ENCODE measurements at places on chromosomes 12 and 14.

- DNase-seq = no peak
Observed at GRCh38 chr14:95258156-95258555, 61.6 kb downstream of the CLMN start.

- DNase-seq = no peak
Observed at GRCh38 chr14:99534863-99535262, 53.7 kb downstream of the CCNK start.

GRCh38 chr12:121238604-121239350 lies 28.8 kb downstream of the P2RX4 start:
- no peak for DNase-seq

DNA sequence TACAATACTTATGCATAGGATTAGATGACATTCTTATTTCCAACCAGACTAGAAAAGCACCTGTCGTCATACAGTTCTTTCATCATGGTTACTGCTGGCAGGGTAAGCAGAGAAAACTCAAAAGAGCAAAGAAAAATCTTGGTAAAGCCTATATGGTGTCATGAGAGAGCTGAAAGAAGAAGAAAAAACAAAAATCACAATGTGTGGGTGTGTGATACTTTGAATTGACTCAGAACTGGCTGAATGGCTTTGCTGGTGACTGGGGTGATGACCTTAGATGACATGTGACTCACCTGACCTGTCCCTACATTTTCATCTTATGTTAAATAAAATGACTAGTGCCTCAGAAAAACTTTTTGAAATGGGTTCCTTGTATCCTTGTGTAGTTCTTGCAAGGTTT lies 278.1 kb upstream of the LMO3 start:
- no peak for DNase-seq

DNA sequence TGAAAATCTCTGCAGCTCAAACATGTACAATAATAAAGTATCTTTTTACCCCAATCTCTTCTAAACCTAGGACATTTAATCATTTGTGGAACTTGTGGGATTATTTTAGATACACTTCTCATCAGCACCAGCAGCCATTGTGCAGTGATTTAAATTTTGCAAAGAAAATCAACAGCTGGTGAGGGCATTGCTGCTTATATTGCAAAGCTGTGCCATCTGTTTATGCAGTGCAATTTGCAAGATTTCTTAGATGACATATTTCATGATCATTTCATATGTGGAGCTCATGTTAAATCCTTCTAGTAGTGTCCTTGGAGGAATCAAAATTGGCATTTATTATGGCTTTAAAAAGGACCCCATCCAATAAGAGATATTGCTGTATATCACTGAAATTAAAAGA lies 320.7 kb downstream of the BTG1 start:
- DNase-seq = no peak

GRCh38 chr14:100362311-100362927 lies 39.3 kb downstream of the SLC25A47 start:
- DNase-seq = no peak

DNA sequence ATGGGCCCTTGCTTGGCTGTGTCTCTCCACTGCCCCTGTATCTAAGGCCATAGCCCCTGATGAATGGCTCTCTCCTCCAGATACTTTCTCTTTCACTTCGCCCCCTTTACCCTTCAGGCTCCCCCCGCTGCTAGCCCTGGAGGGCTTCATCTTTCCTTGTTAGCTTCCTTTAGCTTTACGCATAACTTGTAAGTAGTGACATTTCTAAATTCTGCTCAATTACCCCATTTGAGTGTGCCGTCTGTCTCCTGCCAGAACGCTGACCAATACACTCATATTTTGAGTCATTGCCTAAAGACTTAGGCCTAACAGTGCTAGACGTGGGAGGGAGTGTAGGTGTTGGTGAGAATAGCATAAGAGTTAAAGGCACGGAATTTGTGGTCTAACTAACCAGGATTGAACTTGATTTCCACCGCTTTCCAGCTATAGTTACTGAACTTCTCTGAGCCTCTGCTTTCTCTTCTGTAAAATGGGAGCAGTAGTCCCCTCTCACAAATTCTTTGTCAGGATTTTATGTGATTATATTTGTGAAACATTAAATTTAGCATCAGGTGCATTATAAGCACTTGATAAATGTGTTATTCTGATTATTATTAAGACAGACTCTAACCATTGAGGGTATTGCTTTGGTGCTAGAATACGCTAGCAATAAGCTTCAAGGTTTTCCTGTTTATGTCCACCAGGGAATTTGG lies 129.3 kb downstream of the ZFP36L1 start:
- no peak for DNase-seq

- no peak for DNase-seq
Observed at GRCh38 chr12:92042791-92043531, 102.7 kb downstream of the BTG1 start.

- no peak for DNase-seq
Observed at GRCh38 chr14:67167420-67168109, 21.7 kb upstream of the GARIN2 start.

DNA sequence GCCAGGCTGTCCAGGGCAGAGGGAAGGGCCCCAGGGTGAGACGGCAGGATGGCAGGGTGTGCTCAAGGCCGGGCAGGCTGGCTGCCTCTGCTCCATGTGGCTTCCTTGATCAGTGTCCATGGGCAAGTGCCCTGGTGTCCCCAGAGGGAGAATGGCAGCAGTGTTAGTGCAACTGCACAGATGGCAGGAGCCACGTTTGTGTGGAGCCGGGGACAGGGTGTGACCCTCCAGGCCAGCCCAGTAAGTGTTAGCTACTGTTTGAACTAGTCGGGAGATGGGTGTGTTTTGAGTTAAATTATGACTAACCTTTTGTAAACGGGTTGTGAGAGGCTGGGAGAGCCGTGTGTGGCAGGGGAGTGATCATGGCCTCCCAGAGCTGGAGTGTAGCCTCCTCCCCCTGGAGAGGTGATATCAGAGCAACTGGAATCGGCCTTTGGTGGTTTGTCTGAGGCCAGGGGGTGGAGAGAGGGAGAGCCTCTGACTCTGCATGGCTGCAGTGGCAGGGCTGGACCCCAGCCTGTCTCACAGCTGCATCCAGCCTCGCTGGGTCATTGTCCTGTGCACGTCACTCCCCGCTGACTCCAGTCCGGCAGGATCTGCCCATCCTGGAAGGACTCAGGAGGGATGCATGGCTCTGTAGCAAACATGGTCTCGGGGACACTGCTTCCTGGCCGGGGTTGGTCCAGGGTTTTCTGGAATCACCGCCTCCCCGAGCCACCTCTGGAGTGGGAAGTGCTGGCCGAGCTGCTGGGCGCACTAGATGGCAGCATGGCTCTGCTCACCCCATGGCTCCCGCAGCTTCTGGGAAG lies 27.8 kb downstream of the AACS start:
- no peak for DNase-seq

- DNase-seq = no peak
Observed at GRCh38 chr14:56812364-56813141, 2.3 kb upstream of the OTX2 start.

DNA sequence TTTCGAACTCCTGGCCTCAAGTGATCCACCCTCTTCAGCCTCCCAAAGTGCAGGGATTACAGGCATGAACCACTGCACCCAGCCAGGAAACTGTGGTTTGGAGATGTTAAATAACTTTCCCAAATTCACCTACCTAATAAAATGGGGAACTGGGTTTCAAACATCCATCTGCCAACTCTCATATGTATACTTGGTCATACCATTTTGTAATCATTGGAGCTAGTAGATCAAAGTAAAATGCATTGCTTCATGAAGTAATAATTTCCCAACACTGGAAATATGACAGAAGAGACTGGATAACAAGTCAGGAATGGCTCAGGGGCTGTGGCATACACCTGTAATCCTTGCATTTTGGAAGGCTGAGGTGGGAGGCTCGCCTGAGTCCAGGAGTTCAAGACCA lies 5.3 kb upstream of the HECTD1 start:
- DNase-seq = no peak

GRCh38 chr12:101591781-101592180 lies 3.0 kb upstream of the MYBPC1 start:
- no peak for DNase-seq

GRCh38 chr14:68210729-68211299 lies 391.2 kb downstream of the RAD51B start:
- no peak for DNase-seq

GRCh38 chr12:54394281-54394719 lies 9.8 kb upstream of the ZNF385A start:
- no peak for DNase-seq

DNA sequence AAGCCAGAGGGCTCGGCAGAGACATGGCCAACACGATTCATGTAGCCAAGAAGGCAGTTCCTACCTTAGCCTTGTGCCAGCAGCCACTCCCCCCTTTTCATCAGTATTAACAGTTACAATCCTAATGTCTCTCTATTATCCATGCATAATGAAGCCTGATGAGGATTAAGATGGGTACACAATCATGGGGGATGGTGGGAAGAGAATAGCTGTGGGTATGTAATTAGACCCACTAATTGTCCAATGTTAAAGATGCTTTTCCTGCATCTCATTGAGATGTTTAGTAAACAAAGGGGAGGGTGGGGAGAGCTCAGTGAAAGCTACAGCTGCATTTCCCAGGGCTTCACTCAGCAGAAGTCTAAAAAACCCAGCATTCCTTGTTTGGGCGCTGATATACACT lies 70.4 kb upstream of the CMKLR1 start:
- no peak for DNase-seq

- no peak for DNase-seq
Observed at GRCh38 chr14:32597771-32598170, 268.7 kb downstream of the AKAP6 start.

DNA sequence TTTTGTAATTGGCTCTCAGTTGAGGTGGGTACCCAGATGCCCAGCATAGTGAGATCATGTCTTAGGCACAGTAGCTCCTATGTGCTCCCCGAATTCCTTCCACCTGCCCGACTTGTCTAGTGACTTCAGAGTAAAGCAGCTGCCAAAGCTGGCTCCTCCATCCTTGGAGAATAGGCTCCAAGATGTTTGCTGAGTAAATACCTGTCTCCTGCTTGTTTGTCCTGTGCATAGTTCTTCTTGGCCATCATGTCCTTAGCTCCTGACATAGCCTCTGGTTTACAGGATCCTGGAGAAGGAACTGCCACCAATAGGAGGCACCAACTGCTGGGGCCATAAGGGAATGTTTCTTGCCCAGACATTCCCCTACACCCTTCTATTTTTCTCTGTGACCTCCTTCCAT lies 52.6 kb upstream of the CISTR start:
- DNase-seq = no peak

DNA sequence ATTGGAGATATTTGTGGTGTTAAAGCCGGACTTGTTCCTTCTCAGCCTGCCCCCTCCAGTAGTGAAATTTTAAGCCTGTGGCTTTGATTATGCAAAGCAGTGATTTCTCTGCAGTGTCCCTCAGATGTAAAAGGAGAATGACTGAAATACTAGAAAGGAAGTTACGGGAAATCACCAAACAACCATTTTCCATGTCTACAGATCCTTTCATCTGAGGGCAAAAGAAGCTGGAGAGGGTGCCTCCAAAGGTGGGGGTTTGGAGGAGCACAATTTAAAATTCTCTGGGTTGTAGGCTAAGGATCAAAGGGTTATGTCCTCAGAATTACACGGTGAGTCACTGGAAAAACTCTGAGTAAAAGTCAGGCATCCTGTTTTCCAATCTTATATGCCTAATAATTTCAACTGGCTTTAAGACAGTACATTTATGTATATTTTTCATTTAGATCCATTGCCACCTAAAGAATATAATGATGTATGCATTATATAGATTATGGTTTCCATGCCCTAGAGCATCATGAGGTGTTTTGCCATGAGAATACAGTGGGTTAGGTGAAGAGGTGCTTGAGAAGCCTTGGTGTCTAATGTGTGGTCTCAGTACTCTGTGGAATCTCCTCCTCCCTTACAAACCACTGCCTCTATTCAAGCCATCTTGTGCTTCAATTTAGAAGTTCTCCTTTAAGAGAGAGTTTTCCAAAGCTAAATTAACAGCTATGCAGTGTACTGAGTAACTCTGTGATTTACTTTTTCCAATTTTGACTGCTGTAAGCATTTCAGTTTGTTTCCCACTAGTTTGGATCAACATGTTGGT lies 362.1 kb downstream of the RAD51B start:
- no peak for DNase-seq

DNA sequence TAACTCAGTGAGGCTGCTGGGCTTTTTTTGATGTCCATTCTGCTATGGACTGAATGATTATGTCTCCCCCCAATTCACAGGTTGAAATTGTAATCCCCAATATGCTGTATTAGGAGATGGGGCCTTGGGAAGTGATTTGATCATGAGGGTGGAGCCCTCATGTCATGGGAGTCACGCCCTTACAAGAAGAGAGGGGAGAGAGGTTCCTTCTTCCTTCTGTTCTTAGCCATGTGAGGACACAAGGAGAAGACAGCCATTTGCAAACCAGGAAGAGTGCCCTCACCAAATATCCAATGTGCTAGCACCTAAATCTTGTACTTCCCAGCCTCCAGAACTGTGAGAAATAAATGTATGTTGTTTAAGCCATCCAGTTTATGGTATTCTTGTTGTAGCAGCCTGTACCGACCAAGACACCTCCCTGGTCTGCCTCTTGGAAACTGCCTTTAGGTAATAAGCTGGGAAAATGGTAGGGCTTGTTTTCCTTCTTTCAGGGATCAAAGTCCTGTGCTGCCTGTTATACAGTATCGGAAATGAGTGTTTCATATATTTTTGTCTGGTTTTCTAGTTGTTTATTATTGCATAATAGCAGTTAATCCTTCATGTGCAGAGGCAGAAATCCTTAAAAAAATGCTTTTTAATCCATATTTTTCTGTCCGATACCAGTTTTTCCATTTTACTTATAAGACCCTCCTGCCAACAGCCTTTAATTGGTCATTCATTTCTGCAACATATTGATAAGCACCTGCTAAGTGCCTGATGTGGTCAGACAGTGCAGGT lies 16.3 kb downstream of the BORCS5 start:
- no peak for DNase-seq

GRCh38 chr12:64729909-64730587 lies 29.2 kb downstream of the GNS start:
- peak; percentile 70 for DNase-seq

GRCh38 chr12:118781692-118782091 lies 199.6 kb upstream of the SRRM4 start:
- no peak for DNase-seq

GRCh38 chr12:113043240-113043639 lies 13.3 kb upstream of the DTX1 start:
- DNase-seq = no peak

Data from DMS 273 treated with DMSO at 0.1 percent for 48 hours (cell line).